Left ventricle myocardium superior (tissue), 1 donor: ENCODE measurements at places on chromosomes 3 and 15.

DNA sequence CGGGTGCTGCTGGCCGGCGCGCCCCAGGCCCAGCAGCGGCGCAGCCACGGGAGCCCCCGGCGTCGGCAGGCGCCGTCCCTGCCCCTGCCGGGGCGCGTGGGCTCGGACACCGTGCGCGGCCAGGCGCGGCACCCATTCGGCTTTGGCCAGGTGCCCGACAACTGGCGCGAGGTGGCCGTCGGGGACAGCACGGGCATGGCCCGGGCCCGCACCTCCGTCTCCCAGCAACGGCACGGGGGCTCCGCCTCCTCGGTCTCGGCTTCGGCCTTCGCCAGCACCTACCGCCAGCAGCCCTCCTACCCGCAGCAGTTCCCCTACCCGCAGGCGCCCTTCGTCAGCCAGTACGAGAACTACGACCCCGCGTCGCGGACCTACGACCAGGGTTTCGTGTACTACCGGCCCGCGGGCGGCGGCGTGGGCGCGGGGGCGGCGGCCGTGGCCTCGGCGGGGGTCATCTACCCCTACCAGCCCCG is 777 bp downstream of the LOXL1 start:
- peak; percentile 80 for DNase-seq

GRCh38 chr15:74723754-74724334 is 1.5 kb downstream of the CYP1A1 start:
- DNase-seq = no peak

DNA sequence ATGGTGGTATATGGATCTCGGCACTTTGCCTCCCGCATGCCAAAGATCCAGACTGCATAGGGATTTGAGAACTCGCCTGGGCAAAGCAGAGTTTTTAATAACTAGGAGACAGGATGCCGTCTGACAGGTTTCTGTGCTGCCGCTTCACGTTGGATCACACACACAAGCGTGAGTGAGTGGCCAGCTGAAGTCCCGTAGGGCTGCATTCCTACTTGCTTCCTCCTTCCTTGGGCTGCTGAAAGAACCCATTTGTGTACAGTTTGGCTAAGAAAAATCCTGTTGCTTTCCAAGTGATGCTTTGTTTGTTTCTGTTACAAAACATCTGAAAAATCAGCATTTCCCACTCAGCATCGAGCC is 604.3 kb upstream of the CFAP20DC start:
- DNase-seq = peak; percentile 65

GRCh38 chr15:74468341-74469032 is 7.5 kb upstream of the UBL7 start:
- DNase-seq = no peak

DNA sequence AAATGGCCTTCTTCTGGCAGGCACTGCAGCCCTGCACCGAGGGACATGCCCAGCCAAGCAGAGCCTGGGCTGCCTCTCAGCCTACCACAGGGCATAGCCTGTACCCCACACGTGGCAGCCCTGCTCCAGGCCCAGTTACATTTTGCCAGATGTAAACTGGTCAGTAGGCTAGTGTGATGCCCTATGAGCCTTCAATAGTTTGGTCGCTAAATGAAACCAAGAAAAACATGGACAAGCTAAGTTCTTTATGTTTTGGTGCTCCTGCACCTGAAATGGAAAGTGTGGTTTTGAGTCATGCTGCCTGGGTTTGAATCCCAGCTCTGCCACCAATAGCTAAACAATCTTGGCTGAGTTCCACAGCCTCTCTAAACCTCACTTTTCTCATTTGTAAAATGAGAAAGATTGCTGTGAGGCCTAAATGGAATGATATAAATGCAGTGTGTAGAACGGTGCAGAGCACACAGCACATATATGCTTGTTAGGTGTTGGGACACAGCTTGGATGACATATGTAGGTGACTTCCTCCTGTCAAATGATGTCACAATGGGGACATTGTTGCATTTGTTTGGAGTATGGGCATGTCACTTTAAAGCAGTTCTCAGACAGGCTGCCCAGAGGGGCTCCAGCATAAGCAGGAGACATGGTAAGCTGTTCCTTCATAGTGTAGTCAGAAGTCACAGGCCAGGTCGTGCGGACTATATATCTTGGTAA is 57.4 kb downstream of the ZBTB38 start:
- DNase-seq = no peak

- DNase-seq = no peak
Observed at GRCh38 chr3:44455318-44455717, 22.2 kb downstream of the ZNF445 start.

DNA sequence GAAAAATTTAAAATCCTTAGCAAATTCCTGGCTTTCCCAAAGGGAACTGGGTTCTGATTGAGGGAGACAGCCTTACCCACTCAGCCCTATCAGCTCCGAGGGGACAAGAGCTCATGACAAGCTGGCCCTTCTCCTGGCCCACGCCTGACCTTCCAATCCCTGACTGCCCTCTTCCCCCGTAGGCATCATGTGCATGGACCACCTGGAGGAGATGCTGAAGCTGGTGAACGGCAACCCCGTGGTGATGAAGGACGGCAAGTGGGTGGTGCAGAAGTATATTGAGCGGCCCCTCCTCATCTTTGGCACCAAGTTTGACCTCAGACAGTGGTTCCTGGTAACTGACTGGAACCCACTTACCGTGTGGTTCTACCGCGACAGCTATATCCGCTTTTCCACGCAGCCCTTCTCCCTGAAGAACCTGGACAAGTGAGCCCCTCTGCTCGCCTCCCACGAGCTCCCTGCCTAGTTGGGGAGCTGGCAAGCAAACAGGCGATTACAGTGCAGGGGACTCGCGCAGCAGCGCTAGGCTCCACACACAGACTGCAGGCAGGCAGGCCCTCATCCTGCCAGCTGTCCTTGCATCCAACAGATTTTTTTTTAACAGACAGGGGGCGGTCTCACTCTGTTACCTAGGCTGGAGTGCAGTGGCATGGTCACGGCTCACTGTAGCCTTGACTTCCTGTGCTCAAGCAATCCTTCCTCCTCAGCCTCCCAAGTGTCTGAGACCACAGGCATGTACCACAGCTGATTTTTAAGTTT is 16.8 kb downstream of the RPUSD3 start:
- DNase-seq = peak; percentile 13
